ENCODE measurements at places on chromosomes 13 and 19. TPM values are rescaled to one million over a fixed set of nuclear protein-coding genes. Genes with fewer than 3 reads are reported as not detected.

DNA sequence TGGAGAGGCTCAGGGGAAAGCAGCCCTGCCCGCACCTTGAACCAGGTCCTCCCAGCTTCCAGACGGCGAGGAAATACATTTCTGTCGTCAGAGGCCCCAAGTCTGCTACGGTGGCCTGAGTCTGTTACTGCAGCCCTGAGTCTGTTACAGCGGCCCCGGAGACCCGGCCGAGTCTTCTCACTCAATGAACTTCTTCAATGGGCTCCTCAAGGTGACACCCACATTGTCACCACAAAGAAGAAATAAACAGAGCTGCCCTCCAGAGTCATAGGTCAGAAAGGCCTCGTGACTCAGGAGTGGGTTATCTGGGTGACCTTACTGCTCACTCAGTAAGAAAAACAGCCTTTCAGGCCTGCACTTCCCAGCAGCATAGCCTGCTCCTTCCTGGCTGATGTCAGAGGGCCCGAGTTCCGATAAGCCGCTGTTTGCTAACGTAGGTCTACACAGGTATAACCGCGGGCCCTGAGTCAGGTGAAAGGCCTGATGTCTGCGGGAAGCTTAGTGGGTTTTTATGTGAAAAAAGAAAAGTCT, 66.9 kb upstream of the TM9SF2 start:
- peaks cover 12% of the 10 kb centered on the region for H3K27me3 ChIP-seq
- H3K4me3 ChIP-seq = no peak overlapping the region
- no peak for DNase-seq
- H3K4me1 ChIP-seq = peaks cover 10% of the 10 kb centered on the region

DNA sequence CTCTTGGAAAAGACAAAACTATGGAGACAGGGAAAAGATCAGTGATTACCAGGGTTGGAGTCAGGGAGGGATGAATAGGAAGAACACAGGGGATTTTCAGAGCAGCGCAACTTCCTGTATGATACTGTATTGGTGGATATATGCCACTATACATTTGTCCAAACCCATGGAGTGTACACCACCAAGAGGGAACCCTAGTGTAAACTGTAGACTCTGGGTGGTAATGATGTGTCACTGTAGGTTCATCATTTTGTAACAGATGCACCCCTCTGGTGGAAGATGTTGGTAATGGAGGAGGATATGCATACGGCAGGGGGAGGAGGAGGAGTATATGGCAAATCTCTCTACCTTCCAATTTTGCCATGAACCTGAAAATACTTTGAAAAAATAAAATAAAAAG, 68.1 kb downstream of the UFM1 start:
- no peaks in the 10 kb centered on the region for H3K4me1 ChIP-seq
- H3K27me3 ChIP-seq = no peaks in the 10 kb centered on the region
- no peak overlapping the region for H3K27ac ChIP-seq
- no peak overlapping the region for H3K4me3 ChIP-seq
- DNase-seq = peak; percentile 11
- no peaks in the 10 kb centered on the region for H3K36me3 ChIP-seq

The ZNF763 gene
- total RNA-seq = 2.0 TPM

- DNase-seq = peak; percentile 71
- H3K27ac ChIP-seq = no peak overlapping the region
- peak overlapping the region; percentile 61 for H3K4me3 ChIP-seq
These were observed 1.6 kb downstream of the MEX3D start for GRCh38 chr19:1566392-1567115.

GRCh38 chr19:53461866-53462265, 5.7 kb upstream of the ZNF813 start:
- peaks cover 3% of the 10 kb centered on the region for H3K36me3 ChIP-seq
- H3K4me3 ChIP-seq = no peak overlapping the region
- no peaks in the 10 kb centered on the region for H3K27me3 ChIP-seq
- DNase-seq = no peak
